ENCODE measurements at places on chromosomes 2 and 18.

DNA sequence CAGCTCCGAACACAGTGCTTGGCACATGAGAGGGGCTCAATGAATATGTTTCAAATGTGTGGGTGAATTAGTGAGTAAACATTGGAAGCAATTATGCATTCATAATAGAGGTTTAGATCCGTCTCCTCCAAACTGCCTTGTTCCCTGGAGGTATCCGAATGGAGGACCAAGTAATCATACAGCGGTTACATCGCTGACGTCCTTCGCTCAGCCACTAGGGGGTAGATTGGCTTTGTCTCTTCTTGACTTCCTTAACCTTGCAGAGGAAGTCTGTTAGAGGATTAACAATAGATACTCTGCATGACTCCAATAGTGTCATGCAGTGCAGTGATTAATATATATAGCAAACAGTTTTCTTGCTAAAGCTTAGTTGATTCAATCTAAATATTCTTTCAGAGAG lies 517.0 kb downstream of the PTPRM start:
- DNase-seq, result no peak

GRCh38 chr2:98140210-98140609 lies 53.2 kb downstream of the VWA3B start:
- no peak for DNase-seq

- no peak for DNase-seq
These were observed 166.5 kb downstream of the SLC8A1 start for GRCh38 chr2:40285391-40285790.

DNA sequence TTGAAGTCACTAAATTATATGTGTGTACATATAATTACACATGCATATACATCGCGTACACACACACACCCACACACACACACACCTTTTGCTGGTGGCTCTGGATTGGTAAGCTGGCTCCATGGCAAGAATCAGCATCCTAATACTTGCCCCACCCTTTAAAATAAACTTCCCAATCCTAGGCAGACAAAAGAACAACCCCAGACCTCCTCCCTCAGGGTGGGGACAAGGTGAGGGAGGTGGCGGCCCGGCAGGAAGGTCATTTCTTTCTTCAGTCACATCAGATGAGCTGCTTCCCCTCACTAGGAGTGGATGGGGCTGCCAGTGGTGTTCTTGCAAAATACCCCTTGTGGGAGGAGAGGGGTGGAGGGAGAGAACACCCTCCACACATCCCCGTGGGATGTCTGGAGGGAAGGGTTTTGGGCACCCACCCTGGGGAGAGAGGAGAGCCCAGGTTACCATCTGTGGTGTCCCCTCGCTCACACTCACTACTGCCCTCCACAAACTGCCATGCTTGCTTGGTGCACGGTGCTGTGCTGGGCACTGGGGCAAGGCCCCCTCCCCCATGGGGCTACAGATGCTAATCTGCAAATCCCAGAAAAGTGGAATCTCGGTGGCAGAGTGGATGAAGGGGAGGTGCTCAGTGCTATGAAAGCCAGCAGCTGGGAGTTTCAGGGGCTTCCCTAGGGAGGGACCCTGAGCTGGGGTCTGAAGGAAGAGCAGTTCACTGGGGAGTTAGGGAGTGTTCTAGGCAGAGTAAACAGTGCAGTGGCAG lies 64.0 kb downstream of the ODC1 start:
- no peak for DNase-seq

DNA sequence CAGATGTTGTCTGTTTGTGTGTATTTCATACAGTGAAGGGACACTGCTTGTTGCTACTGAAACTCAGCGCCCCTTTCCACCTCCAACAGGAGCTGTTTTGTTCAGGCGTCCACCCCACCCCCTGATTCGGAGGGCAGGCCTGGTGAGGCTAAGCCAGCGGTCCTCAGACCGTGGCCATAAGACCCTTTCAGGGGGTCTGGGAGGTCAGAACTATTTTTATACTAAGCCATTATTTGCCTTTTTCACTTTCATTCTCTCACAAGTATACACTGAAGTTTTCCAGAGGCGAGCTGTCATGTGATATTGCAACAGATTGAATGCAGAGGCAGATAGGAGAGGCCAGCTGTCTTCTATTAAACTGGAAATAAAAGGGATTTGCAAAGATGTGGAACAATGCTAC lies 39.7 kb upstream of the IGFBP5 start:
- DNase-seq, result no peak

DNA sequence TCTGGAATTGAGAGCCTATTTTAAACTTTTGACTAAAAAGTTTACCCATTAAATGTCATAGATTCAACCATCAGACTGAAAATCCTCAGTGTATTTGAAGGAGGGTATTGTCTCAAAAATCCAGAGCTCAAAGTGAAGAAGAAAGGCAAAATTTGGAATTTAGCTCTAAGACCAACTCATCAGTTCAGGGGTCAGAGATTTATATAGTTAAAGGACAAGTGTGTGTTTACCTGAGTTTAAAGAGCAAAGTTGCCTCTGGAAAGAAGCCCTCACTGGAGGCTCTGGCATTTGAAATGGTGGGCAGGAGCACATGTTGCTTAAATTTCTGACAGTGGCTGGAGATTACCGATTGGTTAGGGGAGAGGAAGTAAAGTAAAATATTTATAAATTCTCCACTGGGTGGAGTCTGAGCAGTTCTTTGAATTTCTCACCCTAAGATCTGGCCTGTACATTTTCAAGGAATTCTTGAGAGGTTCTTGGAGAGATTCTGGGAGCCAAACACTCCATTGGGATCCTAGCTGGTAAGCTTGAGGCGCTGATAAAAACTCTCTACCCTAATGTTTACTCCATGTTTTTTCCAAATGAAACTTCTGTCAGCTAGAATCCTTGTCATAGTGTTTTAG lies at the start of gene KYNU:
KYNU (plus strand) TSS at position 449 of the 623 bp plus-strand sequence. CDS start 7,704 bp downstream, outside the sequence.
- no peak for DNase-seq

DNA sequence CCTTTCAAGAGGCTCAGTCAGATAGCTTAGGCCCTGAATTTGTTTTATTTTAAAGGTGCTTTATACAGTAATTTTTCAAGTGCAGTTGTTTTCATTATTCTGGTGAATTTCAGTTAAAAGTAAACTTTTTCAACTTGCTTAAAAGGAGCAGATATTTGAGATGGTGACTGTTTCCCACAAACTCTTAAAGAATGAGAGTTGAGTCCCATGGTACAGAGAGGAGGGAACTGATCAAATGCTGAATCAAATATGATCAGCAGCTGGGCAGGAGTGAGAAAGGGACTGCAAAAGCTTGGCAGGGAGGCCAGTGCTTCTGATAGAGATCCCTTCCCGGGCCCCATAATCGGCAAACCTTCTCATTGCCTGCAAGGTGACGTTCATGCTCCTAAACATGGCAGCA lies 91.2 kb downstream of the KCNS3 start:
- DNase-seq, result no peak

DNA sequence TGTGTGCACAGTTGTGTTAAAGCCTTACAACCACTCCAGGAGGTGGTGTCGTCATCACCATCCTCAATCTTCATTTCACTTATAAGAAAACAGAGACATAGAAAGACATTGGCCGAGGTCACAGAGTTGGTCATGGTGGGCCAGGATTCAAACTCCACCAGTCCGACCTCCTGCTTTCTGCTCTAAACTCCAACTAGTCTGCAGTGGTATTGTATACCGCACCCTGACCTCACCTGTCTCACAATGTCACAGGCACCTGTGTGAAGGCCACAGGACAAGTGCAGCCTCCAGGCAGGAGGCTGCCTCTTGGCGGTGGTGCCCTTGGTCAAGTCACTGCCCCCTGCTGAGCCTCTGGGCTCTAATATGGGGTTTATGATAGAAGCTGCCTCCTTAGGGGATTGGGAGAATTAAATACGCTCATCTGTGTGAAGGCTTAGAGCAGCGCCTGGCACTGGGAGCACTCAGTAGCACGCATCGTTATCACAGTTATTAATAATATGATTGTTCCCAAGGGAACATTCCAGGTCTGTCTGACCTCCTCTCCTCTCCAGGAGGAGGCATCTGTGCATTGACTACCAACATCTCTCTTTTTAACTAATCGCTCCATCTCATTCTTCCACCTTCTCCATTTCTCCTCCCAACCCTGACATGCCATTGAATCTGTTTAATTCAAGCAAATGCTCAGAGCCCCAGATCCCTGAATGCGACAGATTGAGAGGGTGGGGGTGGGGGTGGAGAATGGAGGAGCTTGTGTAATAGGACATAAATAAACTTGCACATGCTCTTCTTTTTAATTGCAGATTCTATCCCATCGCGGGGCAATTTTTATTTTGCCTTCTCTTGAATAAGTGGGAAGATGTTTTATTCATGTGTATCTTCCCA lies 112.7 kb downstream of the MCFD2 start:
- DNase-seq, result no peak

DNA sequence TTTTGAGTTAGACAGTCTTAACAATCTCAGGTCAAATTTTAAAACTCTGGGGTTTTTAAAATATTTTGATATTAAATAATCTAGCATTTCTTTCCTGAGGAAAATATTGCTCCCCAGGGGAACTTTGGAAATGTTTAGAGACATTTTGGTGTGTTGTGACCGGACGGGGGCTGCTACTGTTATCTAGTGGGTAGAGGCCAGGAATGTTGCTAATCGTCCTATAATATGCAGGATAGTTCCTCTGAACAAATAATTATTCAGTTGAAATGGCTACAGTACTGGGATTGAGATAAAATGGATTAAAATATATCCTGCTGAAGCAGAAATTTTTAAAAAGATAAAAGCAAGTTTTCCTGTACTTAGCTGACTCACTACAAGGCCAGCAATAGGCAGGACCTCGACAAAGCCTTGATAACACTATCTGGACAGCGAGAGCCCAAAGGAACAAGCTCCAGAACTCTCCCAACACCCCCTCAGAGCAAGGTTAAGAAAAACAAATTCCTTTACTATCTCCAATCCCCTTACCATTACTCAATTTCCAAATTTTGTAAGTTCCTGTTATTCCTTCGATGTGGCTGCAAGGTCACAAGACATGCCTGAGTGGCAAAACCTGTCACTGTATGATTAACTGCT lies 1407.4 kb downstream of the SUCLG1 start:
- DNase-seq, result no peak

DNA sequence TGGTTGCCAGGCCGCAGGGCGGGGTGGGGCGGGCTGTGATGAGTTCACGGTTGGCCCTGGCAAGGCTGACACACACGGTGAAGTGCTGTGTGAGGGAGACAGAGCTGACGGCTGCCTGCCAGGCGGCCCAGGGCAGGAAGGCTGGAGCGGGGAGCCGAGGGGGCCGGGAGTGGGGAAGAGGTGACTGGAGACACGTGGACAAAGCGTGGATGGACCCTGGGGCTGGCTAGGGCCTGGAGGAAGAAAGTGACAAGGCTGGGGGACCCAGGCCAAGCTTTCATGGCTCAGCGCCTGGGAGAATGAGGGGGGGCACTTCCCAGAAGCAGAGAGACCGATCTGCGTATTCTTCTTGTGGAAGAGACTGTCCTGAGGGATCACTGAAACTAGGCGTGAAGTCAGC lies 123.2 kb downstream of the DYSF start:
- no peak for DNase-seq

DNA sequence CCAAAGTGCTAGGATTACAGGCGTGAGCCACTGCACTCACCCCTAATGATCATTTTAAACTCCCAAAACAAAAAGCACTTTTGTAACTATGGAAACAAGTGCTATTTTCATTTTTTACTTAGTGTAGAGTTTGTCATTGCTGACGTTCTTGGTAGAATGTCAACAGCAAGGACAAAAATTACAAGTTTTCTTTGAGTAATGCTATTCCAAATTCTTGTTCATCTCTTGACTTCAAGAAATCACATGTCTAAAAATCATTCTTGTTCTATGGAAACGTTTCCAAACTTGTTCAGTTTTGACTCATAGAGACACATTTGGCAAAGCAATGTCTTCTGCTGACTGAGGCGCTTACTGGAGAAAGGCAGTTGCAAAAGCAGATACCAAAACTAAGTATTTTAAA lies 82.6 kb downstream of the MBP start:
- no peak for DNase-seq

DNA sequence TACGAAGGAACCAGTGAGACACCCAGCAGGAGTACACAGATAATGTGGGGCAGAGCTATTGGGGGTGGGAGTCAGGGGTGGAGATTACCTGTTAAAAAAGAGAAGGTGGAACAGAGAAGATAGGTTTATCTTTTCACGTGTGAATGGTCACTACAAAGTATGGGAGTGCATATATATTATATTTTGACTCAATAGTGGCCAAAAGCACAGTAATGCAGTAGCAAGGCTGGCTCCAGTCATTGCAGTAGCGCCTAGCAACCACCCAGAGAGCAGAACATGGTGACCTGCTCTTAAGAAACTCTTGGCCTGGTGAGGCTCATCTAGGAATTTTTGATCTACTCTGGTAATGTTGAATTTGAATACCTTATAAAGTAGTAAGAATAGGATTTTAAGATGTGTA lies 1.0 kb downstream of the IMPACT start:
- no peak for DNase-seq

- DNase-seq, result no peak
These were observed 42.9 kb downstream of the DAW1 start for GRCh38 chr2:227914362-227914761.

DNA sequence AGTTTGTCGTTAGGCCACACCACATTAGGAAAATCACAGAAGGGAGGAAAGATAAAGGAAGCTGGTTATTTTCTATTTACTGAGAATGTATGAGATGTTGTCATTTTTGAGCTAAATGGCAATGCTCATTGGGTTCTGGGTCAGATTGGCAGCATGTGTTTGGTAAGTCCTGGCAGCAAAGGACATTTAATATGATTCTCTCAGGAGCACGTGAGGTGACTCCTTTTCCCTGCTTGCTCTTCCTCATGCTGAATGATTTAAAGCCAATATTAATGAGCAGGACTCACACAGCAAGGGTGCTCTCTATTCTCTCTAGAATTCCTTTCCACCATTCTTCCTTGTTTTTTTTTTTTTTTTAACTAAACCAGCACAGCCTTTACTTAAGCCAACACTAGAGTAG lies 298.2 kb downstream of the XIRP2 start:
- no peak for DNase-seq

All from activated CD4-positive, alpha-beta T cell treated with anti-CD3 and anti-CD28 coated beads for 4 hours (primary cell).